ENCODE measurements at places on chromosomes 5 and 9. TPM values are rescaled to one million over a fixed set of nuclear protein-coding genes. Genes with fewer than 3 reads are reported as not detected.

BTNL3 gene
- total RNA-seq = not detected

CSF1R gene
- total RNA-seq = not detected

DBH gene
- not detected for total RNA-seq

CNTNAP3 gene
- total RNA-seq = not detected

PDE8B gene
- total RNA-seq = not detected

WHRN gene
- 14.9 TPM for total RNA-seq
